ENCODE measurements at places on chromosomes 3 and 15. TPM values are rescaled to one million over a fixed set of nuclear protein-coding genes. Genes with fewer than 3 reads are reported as not detected.

DNA sequence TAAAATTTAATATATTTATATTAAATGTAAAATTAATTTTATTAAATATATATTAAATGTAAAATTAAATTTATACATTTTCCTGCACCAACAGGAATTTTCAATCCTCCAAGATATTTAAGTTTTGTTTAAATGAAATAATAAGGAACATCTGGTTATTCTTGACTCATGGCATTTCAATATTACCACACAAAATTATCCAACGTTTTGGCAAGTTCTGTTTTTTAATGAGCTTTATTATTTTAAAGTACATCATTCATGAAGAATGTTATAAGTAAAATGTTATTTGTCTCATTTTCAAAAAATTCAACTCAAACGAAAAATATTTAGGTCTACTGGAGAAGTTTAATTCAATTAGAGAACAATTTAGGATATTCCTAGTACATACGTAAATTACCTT lies 811.4 kb downstream of the NAALADL2 start:
- no peaks in the 10 kb centered on the region for H3K4me1 ChIP-seq
- no peaks in the 10 kb centered on the region for H3K27me3 ChIP-seq
- DNase-seq: no peak
- H3K36me3 ChIP-seq: no peaks in the 10 kb centered on the region
- no peak overlapping the region for H3K27ac ChIP-seq

- DNase-seq: no peak
- H3K36me3 ChIP-seq: no peaks in the 10 kb centered on the region
- no peaks in the 10 kb centered on the region for H3K27me3 ChIP-seq
- H3K27ac ChIP-seq: no peak overlapping the region
- no peak overlapping the region for H3K4me3 ChIP-seq
Observed at GRCh38 chr3:24048843-24049242, 103.8 kb downstream of the NR1D2 start.

DNA sequence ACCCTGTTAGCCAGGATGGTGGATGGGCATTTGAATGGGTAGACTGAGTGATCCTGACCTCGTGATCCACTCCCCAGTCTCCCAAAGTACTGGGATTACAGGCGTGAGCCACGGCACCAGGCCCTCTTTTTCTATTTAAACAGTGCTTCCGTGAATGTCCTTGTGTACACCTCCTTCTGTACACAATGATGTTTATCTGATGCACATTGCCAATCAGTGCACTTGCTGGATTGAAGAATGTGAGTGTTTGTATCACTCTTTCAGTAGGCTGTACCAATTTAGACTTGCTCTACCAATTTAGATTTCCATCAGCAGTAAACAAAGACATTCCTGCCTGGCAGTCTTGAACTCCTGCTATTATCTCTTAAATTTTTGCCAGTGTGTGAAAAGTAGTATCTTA lies 8.9 kb upstream of the ZNF619 start:
- no peak for DNase-seq
- no peak overlapping the region for H3K27ac ChIP-seq
- peaks cover 30% of the 10 kb centered on the region for H3K4me1 ChIP-seq
- H3K27me3 ChIP-seq: no peaks in the 10 kb centered on the region
- peaks cover 39% of the 10 kb centered on the region for H3K36me3 ChIP-seq

HACD2 gene
- 28.8 TPM for total RNA-seq

- no peaks in the 10 kb centered on the region for H3K4me1 ChIP-seq
- H3K4me3 ChIP-seq: no peak overlapping the region
- no peaks in the 10 kb centered on the region for H3K27me3 ChIP-seq
- no peak overlapping the region for H3K27ac ChIP-seq
- no peak for DNase-seq
Observed at GRCh38 chr3:144775551-144775950, 803.9 kb downstream of the DIPK2A start.

DNA sequence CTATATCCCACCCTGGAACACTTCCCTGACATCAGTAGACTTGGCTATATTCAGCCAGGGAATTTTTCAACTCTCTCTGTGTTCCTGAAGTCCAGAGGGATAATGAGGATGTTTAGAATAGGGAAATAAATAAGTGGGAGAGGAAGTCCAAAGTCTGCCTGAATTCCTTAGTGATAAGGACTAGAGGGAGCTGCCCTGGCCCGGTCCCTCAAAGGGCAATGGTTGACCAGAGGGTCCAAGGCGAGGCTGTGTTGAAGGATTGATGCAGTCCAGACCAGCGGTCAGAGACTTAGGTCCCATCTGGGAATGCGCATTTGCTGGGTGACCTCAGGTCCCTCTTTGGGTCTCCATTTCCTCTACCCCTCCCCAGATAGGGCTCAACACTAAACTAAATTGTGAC lies 7.9 kb downstream of the VIPR1 start:
- H3K4me1 ChIP-seq: peaks cover 41% of the 10 kb centered on the region
- no peak overlapping the region for H3K27ac ChIP-seq
- no peak overlapping the region for H3K4me3 ChIP-seq
- H3K27me3 ChIP-seq: no peaks in the 10 kb centered on the region

GRCh38 chr3:66450390-66451022 lies 50.3 kb downstream of the LRIG1 start:
- no peaks in the 10 kb centered on the region for H3K27me3 ChIP-seq
- H3K36me3 ChIP-seq: peaks cover 16% of the 10 kb centered on the region
- no peak overlapping the region for H3K27ac ChIP-seq

DNA sequence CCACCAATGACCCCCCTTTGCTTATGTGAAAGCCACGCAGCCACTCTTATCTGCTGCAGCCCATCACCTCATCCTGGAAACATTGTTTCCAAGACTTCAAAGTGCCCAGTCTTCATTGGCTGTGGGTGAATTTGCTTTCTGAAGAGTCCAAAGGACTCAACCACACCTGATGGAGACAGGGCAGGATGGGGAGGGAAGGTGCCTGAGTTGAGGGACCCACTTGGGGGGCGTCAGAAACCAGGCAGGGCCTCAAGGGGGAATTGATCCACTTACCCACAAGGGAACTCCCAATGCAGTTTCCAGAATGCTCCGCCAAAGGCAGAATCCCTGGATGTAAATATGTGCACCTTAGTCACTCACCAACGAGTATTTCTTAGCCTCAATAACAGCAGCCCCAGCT lies 147.9 kb upstream of the ATP2B2 start:
- H3K4me3 ChIP-seq: no peak overlapping the region
- no peaks in the 10 kb centered on the region for H3K4me1 ChIP-seq
- no peak overlapping the region for H3K27ac ChIP-seq
- peaks cover 15% of the 10 kb centered on the region for H3K27me3 ChIP-seq
- H3K36me3 ChIP-seq: no peaks in the 10 kb centered on the region

- no peaks in the 10 kb centered on the region for H3K36me3 ChIP-seq
- no peak overlapping the region for H3K4me3 ChIP-seq
- no peaks in the 10 kb centered on the region for H3K27me3 ChIP-seq
- H3K4me1 ChIP-seq: no peaks in the 10 kb centered on the region
Observed at GRCh38 chr3:157752956-157753786, 250.0 kb upstream of the VEPH1 start.

ARPP19 gene
- 178 TPM for total RNA-seq

GRCh38 chr3:13171704-13172643 lies 98.7 kb upstream of the IQSEC1 start:
- H3K4me1 ChIP-seq: no peaks in the 10 kb centered on the region
- peaks cover 3% of the 10 kb centered on the region for H3K27me3 ChIP-seq
- H3K27ac ChIP-seq: no peak overlapping the region

EBLN2 gene
- 6.9 TPM for total RNA-seq

DNA sequence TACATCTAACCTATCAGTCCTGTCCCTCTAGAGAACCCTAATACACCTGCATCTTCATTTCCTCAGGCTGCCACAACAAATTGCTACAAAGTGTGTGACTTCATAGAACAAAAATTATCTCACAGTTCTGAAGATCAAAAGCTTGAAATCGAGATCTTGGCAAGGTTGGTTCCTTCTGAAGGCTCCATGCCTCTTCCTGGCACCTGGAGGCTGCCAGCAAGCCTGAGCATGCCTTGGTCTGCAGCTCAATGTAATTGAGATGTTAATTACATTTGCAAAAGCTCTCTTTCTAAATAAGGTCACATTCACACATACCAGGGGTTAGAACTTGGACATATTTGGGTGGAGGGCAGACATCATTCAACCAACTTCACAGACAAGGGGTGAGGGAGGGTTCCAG lies 86.4 kb upstream of the ABHD17C start:
- no peaks in the 10 kb centered on the region for H3K36me3 ChIP-seq
- no peak for DNase-seq
- no peak overlapping the region for H3K27ac ChIP-seq
- no peaks in the 10 kb centered on the region for H3K4me1 ChIP-seq

DNA sequence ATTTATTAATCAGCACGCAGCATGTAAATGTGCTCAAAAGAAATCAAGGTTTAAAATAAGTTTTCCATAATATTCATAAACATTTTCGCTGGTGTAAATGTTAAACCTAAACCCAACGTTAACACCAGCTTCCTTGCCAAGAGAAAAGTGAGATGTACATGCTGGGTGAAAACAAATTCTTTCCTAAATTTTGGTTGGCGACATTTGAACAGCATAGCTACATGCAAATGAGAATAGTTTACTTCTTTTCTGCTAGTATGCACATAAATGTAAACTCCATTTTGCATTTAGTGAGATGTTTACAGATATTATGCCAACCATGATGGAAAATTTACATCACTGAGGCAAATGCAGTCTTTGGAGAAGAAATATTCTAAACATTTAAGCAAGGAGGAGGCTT lies 182.2 kb downstream of the GAP43 start:
- peaks cover 41% of the 10 kb centered on the region for H3K27me3 ChIP-seq
- DNase-seq: no peak
- H3K4me3 ChIP-seq: no peak overlapping the region
- peaks cover 5% of the 10 kb centered on the region for H3K4me1 ChIP-seq
- no peak overlapping the region for H3K27ac ChIP-seq
- H3K36me3 ChIP-seq: no peaks in the 10 kb centered on the region

GRCh38 chr3:104359546-104359945 lies 1007.2 kb upstream of the ALCAM start:
- no peak for DNase-seq
- no peak overlapping the region for H3K27ac ChIP-seq
- H3K27me3 ChIP-seq: no peaks in the 10 kb centered on the region
